Mucosa of descending colon (tissue), 3 donors: ENCODE measurements at places on chromosomes 2 and 18. TPM values are rescaled to one million over a fixed set of nuclear protein-coding genes. Genes with fewer than 3 reads are reported as not detected.

DNA sequence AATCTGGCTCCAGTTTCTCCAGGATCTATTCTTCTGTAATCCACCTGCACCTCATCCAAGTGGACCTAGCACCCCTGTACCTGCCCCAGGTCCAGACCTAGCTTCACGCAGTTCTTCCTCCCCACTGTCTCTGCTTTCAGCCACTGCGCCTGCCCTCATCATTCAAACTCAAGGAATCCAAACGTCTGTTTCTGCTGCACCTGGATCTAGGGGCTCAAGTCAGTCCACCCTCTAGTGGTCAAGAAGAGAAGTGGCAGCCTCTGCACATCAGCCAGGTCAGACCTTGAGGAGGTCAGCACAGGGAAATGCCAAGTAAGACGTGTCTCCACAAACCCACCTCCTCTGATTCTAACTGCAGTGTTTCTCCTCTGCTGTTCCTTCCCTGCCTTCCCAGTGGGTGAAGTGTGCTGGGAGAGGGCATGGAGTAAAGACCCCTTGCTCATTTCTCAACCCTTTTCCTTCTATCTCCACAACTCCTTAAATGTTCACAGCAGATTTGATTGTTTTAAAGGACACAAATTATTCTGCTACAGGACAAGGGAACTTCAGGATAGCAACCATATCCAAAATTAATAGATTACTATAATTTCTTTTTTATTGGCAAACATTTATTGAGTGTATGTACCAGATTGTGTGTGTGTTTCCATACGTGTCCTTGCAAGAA is 8.6 kb upstream of the RNF152 start:
- no peak for DNase-seq

The LRRC30 gene
- not detected for total RNA-seq

- DNase-seq: no peak
These were observed 13.1 kb upstream of the GULP1 start for GRCh38 chr2:188278388-188279092.

DNA sequence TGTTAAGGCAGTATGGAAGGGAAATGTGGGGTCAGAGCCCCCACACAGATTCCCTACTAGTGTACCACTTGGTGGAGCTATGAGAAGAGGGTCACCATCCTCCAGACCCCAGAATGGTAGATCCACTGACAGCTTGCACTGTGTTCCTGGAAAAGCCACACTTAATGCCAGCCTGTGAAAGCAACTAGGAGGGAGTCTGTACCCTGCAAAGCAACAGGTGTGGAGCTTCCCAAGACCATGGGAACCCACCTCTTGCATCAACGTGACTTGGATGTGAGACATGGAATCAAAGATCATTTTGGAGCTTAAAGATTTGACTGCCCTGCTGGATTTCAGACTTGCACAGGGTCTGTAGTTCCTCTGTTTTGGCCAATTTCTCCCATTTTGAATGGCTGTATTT is 10.8 kb upstream of the SCN1A start:
- no peak for DNase-seq

GRCh38 chr2:175436076-175436475 is 254.6 kb upstream of the ATP5MC3 start:
- no peak for DNase-seq

The MERTK gene
- 13.7 TPM for total RNA-seq

- DNase-seq: no peak
These were observed 484 bp upstream of the DARS1 start for GRCh38 chr2:135985826-135986393.

The NAB1 gene
- 28.9 TPM for total RNA-seq

DNA sequence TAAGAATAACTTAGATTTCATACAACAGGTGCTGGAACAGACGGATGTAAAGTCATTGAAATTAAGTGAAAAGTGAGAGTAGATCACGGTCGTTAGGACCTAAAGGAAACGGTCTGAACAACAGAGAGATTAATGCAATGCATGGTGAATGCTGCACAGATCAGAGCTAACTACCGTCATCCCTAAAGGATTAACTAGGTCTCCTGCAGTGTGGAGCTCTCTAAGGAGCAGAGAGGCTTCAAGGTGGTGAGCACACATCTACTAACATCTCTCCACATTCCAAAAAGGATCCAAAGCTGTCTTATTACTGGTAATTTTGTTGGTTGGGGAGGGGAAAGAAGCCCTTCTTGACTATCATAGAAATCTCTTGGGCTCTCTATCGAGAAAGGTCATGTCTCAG is 75.3 kb downstream of the CABYR start:
- no peak for DNase-seq

DNA sequence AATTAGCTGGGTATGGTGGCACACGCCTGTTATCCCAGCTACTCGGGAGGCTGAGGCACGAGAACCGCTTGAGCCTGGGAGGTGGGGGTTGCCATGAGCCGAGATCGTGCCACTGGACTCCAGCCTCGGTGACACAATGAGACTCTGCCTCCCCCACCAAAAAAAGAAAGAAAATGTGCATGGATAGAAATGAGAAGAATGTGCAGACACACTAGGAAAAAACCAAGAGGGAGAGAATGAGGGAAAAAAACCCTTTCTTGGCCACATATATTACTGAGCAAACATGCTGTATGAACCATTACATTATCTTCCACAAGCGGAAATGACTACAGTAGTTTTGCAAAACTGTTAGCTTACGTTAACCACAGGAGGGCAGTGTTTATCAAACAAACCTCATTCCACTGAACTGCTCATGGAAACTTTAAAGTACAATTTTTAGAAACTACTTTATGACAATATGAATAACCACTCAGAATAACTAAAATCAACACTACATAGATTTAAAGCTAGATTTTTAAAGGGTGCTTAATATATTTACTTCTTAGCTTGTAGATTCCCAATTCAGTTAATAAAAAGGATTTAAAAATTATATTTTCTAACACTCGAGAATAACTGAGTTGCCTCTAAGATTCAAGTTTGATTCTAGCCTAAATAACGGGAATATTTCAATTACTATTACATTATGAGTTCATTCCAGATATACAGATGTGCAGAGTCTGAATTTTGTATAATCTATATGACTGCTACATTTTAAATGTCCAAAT is 26.4 kb downstream of the ASXL2 start:
- peak; percentile 35 for DNase-seq

- DNase-seq: no peak
These were observed 108.1 kb upstream of the POU3F3 start for GRCh38 chr2:104745846-104746245.

DNA sequence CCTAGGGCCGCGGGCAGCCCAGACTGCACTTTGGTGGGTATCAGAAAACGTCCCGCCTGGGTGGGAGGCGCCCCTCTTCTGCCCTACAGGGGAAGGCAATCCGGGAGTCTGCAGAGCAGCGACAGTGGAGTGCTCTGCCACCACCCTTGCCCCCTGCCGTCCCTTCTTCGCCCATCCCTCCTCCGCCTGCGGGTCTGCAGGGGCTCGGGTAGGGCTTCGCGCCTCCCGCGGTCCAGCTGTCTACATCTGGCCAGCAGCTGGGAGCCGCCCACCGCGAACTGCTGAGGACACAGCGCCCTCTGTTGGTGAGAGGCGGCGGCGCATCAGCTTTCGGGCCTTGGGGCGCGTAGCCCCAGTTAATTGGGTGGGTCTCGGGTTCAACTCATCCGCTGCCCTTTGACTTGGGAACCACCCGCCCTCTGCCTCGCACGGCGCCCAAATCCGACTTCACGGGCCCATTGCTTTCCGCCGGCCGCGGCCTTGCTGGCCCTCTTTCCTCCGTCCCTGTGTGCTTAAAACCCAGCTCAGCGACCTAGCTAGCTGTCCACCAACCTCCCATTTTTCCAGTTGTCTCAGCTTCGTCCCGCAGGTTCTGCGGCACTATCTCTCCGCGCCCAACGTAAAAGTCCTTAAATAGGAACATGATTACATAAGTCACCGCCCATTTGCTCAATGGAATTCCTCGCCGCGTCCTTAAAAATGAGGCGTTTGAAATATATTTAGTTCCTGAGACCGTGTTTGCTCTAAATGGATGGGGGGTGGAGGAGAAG is 17.6 kb downstream of the WNT10A start:
- peak; percentile 83 for DNase-seq

The TANK gene
- total RNA-seq: 77.6 TPM

DNA sequence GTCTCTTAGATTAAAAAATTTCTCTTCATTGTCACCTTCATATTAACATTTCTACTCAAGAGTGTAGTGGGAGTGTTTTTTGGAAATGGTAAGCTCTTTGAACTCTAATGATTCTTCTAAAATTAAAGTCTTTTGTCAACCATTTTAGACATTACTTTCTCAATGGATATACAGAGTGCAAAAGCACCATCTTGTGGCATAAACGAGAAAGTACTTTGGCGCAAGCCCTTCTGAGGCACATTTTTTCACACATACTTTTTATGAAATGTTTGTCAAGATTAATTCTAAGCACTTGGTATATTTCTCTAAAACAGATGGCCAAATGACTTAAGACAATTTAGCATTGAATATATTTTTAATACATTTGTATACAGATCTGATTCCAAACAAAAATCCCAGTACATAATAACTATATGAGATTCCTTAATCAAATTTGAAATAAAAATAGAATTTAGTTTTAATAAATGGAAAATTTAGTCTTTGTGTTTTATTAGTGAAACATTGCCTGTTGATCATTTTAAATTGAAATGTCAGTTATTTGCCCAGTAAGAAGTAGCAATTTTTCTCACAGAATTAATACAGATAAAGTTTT is 63.3 kb upstream of the GALNT5 start:
- no peak for DNase-seq

DNA sequence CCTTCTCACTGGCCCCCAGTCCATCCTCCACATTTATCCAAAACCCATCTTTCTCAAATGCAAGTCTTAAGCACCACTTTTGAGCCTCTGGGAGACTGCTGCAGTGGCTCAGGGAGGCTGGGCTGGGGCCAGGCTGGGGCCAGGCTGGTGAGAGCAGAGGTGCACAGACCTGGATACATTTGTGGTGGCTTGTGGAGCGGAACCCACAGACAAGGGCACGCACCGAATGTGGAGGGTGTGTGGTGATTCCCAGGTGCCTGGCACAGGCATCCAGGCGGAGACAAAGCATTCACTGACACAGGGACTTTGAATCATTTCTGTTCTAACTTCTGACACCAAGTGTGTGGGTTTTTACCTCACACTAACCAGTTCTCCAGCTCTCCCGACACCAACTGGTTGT is 42.2 kb upstream of the MGAT4A start:
- no peak for DNase-seq

The BUB1 gene
- total RNA-seq: 2.3 TPM

GRCh38 chr2:74039611-74040010 is 54.9 kb downstream of the TET3 start:
- DNase-seq: no peak

DNA sequence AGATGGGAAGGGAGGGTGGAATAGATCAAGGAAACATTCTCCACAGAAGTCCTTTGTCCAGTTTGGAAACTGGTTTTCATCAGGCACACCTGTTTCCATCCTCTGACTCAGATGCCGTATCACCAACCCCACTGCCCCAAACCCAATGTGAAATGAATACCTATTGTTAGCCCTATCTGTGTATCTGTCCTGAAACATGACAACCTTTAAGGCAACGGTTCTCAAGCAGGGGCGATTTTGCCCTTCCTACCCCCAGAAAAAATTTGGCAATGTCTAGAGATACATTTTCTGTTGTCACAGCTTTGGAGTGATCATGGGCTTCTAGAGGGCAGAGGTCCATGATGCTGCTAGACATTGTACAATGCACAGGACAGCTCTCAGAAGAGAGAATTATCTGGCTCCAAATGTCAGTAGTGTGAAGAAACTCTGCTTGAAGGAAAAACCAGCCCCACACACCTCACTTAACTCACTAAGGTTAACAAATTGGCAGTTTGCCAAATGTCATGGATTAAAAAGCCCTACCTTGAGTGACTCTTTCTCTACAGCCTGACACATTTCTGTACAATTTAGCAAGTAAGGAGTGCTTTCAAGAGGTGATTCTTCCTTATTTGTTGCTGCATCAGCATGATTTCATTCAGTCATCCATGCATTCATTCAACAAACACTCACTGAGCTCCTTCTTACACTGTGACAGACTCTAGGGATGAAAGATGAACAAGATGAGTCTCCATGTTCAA is 3.4 kb downstream of the SCTR start:
- no peak for DNase-seq

The ELOA2 gene
- not detected for total RNA-seq
